ENCODE measurements at places on chromosomes 2 and 18.
A peak's percentile ranks its signal among the peaks of the same experiment; 100 is the strongest.

DNA sequence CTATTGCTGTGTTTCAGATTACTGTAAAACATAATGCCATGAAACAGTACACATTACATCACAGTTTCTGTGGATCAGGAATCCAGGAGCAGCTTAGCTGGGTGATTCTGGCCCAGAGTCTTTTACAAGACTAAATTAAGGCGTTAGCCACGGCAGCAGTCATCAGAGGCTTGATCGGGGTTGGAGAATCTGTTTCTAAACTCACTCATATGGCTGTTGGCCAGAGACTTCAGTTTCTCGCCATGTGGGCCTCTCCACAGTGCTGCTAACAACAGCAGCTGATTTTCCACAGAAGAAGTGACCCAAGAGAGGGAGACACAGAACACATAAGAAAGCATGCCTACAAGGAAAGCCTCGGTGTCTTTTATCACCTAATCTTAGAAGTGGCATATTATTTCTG lies 89.2 kb upstream of the MYO3B start:
- no peak for DNase-seq

- no peak for DNase-seq
Observed at GRCh38 chr2:232477751-232478510, 9.7 kb downstream of the ECEL1 start.

GRCh38 chr2:627926-628560 lies 49.2 kb downstream of the TMEM18 start:
- DNase-seq = no peak

DNA sequence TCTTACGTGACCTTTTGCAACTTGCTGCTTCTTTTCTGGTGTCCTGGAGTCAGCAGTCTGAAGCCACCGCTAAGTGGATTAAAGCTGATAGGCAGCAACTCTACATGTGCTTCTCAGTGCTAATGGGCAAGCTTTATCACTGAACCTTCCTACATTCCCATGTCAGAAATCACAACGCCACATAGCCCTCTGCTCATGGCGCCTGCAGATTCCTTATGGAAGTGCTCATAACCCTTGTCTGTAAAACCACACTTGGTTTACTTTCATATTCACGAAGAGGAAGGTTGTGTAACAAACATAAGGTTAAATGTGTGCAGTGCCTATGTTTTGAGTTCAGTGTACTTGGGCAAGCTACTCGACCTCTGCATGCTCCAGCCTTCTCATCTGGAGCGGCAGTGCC lies 319.8 kb downstream of the FBXO15 start:
- DNase-seq = no peak

GRCh38 chr2:112827604-112828185 lies 8.9 kb downstream of the IL1B start:
- DNase-seq = no peak

DNA sequence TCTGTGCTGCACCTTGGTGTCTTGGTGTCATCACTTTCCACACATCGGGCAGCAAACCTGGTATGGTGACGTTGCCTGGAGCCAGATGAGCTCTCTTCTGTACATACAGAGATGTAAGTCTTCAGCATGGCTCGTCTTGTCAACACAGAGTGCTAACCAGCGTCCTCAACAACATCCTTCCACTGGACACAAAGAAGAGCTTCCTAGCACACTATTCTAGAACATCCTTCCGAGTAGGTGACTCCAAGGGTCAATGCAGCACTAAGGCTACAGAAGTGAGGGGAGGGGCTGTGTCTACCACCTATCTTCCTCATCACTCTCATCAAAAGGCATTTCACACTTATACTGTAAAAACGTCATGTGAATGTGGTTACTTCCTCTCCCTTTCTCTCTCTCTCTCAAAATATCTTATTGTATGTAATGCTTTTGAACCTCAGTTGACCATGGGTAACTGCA lies 108.1 kb upstream of the SLC1A4 start:
- DNase-seq = no peak

DNA sequence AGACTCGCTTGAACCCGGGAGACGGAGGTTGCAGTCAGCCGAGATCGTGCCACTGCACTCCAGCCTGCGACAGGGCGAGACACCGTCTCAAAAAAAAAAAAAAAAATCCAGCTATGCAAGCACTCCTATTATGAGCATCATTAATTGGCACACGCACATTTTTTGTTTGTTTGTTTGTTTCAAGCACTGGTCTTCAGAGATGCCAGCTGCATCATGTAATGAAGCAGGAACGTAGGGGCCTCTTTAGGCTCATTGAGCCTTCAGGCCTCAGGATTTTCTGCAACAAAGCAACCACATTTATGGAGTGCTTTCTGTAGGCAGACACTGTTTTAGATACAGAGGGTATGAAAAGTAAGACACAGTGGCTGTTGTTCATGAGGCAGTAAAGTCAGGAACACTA lies 585.8 kb downstream of the CNTNAP5 start:
- DNase-seq = no peak

- no peak for DNase-seq
Observed at GRCh38 chr2:207251573-207252192, 85.9 kb upstream of the KLF7 start.

- no peak for DNase-seq
Observed at GRCh38 chr2:173136067-173136466, 60.4 kb downstream of the MAP3K20 start.

DNA sequence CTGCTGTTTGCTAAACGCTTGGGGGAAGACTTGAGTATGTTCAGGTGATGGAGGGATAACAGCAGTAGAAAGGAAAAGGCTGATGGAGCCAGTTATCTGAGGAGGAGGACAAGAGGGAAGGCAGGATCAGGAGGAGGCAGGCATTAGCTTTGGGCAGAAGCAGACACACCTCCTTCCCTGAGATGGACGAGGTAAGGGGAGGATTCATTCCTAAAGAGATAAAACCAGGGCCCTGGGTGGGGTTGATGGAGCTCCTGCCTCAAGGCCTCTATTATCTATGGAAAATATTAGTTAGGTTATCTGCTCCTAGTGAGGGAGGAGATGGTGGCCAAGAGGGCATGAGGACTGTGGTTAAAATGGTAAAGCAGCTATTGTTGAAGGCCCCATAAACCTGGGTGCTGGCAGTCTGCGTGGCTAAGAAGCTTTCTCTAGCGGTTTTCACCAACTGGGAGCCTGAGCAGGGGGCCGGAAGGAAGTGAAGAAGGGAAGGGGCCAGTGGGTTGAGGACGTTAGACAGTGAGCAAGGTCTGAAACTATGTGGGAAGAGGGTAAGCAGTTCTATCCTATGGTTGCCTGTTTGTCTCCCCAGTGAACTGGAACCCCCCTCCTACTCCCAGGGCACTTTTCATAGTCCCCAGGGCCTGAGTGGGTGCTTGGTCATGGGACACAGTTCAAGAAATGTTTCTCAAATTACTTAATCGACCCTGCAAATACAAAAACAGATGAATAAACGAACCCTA lies 56.6 kb upstream of the HK2 start:
- no peak for DNase-seq

GRCh38 chr2:129459200-129459876 lies 520.1 kb upstream of the RAB6C start:
- no peak for DNase-seq

- no peak for DNase-seq
Observed at GRCh38 chr2:81583311-81584108, 1279.0 kb upstream of the LRRTM1 start.

DNA sequence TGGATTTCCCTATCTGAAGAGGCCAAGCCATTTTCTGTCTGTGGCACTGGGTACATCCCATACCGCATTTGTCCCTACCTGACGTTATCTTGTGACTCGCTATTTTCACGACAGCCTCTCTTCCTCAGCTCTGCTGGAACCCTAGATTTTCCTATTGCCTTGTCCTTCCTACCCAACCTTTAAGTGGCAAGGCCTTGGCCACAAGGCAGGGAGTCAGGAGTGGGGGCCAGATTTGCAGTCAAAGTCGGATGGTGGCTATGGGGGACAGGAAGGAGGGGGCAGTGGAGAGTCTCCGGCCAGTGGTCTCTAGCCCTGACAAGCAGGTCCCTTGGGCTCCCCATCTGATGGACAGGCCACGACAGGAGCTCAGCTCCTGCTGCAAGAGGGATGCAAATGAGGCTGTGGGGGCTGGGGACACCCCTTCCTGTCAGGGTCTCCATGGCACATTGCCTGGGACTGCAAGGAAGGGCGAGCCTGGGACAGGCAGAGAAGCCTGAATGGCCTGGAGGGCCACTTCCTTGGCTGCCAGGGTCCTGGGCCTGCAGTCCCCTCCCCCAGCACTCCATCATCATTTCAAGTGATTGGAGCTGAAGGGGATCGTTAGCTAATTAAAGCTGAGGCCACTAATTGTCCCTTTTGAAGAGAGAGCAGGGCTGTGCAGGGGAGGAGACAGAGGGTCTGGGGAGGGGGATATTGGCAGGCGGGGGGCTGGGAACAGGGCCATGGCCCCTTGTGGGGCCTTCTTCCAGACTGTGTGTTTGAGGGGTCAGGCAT lies 6.3 kb upstream of the ECEL1 start:
- no peak for DNase-seq

DNA sequence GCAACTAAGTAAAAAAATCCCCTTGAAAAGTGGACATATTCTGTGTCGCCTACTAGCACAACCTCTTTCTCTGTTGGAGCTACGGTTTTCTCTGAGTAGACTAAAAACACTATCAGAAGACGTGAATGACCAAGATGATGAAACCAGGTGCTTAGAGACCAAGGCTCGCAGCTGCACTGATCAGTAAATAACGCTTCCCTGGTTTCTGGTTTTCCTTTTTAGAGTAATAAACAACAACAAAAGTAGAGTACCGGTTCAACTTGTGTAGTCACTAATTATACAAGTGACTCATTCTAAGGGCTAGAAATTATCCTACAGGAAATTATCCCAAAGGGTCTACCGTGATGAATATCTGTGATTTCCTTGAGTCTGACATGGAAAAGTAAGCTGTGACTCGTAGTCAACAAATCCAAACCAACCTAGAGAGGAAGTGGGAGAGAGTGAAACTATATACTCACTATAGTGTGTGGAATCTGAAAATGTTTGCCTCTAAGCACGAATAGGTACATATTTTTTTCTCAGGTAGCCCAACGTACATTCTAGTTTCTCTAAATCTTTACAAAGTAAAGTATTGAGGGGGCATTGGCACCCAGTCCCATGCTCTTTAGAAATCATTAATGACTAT lies 17.8 kb downstream of the RASGRP3 start:
- DNase-seq = no peak

- no peak for DNase-seq
Observed at GRCh38 chr18:8994603-8995002, 107.9 kb upstream of the NDUFV2 start.

DNA sequence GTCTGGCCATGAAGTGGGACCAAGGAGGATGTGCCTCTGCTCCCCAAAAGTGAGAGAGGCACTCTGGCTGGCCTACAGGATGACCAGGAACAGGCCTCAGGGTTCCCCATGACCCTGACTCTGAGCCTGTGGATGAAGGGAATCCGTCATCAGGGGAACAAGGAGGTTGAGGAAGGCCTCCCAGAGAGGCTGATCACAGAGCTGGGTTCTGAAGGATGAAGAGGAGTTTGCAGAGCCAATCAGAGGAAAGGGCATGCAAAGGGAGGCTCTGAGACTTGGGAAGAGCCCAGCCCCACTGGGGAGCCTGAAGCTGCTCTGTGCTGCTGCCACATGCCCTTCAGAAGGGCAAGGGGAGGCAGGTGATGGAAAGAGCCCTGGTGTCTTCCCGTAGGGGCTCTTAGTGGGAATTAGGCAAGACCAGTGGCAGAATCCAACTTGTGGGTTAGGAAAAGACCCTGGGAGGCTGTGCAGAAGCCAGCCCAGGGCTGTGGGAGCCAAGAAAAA lies 141.3 kb upstream of the ID2 start:
- no peak for DNase-seq

DNA sequence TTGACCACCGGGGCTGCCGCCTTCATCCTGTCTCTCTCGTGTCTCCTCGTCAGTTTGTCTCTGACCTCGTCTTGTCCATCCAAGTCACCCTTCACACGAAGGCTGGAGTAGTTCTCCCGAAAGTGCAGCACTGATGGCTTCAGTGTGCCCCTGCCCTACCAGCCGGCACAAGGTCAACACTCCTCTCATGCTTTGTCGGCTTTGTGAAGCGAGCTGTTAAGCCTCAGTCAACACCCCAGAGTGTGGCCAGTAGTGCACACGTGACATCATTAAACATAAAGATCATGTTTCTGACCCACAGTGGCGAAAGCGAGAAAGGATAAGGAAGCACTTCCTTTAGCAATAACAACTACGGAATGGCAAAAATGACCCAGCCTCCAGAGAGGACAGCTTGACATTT lies 23.2 kb downstream of the ACKR3 start:
- DNase-seq = no peak

DNA sequence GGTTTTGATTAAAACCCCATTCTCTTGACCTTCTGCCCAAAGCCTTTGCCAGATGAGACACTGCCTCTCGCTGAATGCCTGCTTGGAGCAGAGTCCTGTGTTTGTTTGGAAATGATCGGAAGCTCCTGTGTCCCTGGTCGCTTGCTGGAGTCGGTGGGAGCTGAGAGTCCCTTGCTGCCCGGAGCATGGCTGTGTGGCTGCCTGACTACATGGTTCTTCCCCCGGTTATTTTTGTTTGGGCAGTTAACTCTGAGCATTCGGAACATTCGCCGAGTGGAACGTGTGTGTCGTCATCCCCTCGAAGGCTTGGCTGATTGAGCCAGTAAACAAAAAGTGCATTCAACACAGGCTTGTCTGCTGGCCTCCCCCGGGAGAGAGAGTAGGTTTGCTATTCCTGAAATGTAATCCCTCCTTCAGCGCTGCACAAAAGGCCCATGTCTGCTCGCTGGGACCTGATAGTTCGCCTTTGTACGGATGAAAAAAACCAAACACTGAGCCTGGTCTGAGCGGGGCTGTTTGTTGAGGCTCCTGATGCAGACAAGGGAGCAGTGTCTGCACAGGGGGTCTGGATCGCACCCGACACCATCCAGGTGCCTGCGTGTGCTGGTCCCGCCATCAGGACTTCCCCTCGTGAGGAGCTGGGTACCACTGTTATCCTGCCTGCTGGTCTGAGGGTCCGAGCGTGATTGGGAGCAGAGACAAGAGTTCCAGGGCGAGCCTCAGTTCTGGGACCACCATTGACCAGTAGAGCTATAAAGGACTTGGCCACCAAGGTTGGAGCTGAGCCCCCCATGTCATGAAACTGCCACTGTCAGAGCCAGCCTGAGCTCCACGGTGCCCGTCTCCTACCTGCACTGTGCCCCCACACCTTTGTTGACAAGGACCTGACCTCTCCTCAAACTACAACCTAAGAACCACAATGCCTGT lies 83.8 kb downstream of the AGAP1 start:
- DNase-seq = peak; percentile 12

DNA sequence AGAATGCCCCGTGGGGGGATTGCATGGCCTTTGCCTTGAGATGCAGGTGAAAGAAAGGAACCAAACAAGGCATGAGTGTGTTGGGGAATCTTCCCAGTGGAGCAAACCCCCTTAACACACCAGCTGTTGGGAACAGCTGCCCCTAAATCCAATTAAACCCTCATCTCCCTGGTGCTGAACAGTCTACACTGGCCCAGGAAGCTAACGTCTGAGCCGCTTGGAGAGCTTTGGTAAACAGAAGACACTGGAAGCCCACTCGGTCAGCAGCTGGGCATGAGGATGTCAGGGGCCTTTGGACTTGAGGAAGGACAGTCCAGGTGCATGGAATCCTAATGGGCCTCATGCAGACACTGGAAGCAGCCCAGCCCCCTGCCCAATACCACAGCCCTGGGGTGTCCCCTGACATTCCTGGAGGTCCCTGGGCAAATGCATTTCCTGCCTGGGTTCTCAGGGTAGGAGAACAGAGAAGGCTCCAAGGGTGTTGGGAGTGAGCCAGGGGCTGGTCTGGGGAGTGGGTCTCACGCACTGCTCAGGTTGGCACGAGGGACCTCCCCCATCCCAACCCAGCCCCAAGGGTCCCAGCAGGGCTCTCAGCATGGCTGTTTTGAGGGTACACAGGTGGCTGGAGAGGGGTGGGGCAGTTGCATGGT lies 37.7 kb downstream of the GBX2 start:
- DNase-seq = no peak
